ENCODE measurements at places on chromosomes 1 and 21.

GRCh38 chr1:227170361-227171166 is 147.7 kb downstream of the CDC42BPA start:
- no peak for DNase-seq

GRCh38 chr1:47452426-47452825 is 14.6 kb downstream of the FOXD2 start:
- no peak for DNase-seq

DNA sequence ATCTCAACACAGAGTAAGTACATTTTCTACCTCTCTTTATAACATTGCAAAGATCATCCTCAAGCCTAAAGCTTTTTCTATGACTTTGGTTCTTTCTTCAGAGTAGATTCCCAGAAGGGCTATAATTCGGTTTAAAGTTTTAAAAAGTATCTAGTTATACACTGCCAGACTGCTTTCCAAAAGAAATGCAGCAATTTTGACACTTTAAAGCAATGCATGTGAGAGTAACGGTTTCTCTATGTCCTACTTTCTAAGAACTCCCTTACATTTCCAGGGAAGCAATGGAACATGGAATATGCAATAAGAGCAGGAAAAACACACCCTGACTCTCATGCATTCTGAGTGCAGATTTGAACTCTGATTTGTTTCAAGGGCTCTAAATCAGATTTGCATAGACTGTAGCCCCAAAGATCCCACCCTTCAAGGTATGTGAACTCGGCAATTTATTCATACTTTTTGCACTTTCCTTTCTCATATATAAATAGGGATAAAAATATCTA is 331.6 kb downstream of the HHIPL2 start:
- no peak for DNase-seq

DNA sequence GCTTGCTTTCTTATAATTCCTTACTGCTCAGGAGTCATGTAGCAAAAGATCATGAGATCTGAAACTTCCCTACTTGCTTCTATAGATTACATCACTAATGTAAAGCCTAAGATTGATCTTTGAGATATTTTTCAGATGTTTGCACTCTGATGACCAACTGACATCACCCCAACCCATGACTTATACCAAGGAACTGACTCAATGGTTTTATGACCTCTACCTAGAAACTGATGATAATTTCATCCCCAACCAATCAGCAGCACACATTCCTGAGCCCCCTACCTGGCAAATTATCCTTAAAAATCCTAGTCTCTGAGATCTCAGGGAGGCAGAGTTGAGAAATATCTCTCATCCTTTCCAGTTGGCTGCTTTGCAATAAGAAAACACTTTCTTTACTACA is 122.3 kb upstream of the CAMK1G start:
- no peak for DNase-seq

- no peak for DNase-seq
Measured at GRCh38 chr1:248872752-248873408, 14.0 kb upstream of the ZNF692 start.

DNA sequence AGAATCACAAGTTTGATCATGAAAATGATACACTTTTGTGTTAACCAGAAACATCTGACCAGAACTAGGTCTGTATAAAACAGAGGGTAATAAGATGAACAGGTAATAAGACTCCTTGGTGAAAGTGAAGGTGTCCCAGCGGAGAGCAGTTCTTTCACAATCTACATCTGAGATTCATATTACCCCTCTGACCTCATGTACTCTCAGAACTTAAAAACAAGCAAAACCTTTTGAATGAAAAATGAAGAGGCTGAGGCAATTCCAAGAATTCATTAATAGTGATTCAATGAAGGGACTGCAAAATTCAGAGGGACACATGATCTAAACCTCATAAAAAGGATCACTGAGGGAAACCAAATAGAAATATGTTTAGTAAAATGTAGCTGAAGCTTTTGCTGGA is 10.9 kb upstream of the MPZL1 start:
- no peak for DNase-seq

- no peak for DNase-seq
Measured at GRCh38 chr1:183089025-183089639, 65.9 kb downstream of the LAMC1 start.

- DNase-seq, result no peak
Measured at GRCh38 chr1:216181590-216181989, 241.7 kb downstream of the USH2A start.

GRCh38 chr1:45518910-45519309 is 2.8 kb downstream of the PRDX1 start:
- DNase-seq, result no peak

DNA sequence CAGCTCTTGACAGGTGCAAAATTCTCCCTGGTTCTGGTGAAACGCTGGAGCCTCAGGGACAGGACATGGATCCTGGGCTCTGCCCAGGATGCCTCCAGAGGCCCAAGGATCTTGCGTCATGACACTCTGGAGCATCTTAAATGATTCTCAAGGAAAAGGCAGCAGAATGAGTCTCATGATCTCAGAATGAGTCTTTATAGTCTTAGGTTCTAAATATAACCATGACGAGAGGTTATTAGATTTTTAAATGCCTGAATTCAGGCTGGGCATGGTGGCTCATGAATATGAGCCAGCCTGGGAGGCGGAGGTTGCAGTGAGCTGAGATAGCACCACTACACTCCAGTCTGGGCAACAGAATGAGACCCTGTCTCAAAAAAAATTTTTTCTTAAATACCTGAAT is 55.5 kb downstream of the ECE1 start:
- no peak for DNase-seq

DNA sequence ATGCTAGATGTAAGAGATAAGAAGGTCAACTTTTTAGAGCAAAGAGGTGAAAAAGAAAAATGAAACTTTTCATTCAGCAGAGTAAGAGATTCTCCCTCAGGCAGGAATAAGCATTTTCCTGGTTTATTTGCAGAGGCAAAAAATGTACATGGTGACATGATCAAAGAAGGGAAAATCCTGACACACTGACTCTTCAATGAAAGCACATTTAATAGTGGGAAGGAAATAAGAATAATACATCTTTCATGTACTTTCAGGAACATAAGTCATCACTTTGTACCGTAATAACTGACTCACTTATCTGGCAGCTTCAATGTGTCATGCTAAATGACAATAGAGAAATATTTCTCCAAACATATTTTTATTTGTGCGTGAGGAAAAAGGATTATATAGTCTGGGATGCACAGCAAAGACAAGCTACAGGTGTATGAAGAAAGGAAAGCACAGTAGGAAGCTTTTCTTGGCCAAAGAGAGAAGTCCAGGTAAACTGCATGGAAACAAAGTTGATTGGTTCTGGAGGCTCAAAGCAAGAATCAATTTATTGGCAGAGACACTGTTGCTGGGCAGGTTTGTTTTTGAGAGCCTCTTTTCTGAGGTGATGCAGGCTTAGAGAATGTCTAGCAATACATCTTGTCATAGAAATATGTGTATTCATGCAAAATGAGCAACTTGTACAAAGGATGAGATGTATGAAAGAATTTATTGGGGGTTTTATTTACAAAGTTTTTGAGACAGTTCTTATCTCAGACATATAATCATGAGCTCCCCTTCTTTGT is 1409.0 kb downstream of the PLA2G4A start:
- no peak for DNase-seq

DNA sequence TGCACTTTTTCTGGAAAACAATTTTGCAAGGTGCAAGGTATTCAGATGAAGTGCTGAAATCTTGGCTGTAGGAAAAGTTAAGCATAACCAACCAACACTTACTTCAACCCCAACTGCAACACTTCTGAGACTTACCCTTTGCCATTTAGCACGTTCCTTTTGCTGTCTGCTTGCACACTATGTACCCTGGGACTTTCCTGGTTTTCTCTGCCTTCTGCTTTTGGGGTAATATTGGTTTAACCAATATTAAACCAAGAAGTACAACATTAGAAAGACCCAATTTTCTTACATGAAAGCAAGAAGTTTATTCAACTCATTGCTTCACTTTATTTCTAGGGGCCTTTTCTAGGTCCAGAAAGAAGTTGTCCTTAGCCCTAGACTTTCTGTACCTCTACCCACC is 193.0 kb downstream of the HLX start:
- no peak for DNase-seq
